ENCODE measurements at places on chromosomes 12 and 14.
A peak's percentile ranks its signal among the peaks of the same experiment; 100 is the strongest.

DNA sequence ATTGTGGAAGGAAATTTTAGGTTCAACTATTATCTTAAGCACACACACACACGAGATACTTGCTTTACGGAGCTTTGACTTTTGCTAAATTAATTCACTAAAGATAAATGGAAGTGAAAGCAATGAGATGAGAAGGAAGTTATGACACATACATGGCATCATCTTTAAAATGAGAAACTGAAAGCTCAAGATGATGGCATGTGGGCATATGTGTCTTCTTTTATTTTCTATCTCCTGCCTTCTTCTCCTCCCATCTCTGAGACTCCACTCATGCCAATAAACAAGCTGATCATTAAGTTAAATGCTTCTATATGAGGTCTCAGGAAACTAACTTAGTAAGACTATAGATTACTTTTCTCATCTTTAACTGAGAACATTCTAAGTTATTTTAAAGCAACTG lies 216.7 kb downstream of the MED13L start:
- no peak for DNase-seq

GRCh38 chr14:79279645-79280597 lies 931.4 kb downstream of the DIO2 start:
- no peak for DNase-seq

DNA sequence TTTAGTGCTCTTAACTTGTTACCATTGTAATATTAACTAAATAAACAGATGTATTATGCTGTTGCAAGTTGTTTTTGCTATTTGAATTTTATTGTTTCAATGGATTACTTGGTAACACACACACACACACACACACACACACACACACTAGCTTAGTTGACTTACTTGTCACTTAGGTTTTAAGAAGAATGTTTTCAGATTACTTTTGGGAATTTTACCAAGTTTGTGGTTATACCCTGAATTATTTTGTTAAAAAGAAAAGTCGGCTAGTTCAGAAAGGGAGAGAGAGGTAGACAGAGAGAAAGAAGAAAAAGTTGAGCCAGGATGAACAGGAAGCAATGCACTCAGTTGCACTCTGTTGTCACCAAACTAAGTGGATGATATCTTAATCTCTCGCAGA lies 5.3 kb downstream of the SSTR1 start:
- no peak for DNase-seq

DNA sequence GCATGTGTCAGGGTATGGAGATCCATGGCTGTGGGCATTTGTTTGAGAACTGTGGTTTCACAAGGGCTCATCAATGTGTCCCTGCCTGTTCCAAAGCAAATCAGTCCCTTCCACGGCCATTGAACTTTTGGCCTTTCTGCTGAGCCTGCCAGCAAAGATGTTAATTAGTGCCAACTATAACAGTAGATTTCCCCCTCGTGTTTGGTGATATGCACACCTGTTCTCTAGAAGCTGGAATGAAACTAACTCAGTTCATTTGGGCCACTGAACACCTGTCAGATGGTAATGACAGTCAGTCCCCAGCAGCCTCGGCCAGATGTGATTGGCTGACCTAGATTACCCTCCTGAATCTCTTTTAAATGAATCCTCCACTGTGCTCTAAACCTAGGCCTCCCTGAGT lies 43.2 kb downstream of the IRAK3 start:
- no peak for DNase-seq

GRCh38 chr12:19915392-19916195 lies 452.7 kb upstream of the PDE3A start:
- no peak for DNase-seq

GRCh38 chr12:90199006-90199405 lies 490.4 kb upstream of the ATP2B1 start:
- DNase-seq = no peak

- no peak for DNase-seq
Observed at GRCh38 chr12:92020983-92021665, 124.5 kb downstream of the BTG1 start.

DNA sequence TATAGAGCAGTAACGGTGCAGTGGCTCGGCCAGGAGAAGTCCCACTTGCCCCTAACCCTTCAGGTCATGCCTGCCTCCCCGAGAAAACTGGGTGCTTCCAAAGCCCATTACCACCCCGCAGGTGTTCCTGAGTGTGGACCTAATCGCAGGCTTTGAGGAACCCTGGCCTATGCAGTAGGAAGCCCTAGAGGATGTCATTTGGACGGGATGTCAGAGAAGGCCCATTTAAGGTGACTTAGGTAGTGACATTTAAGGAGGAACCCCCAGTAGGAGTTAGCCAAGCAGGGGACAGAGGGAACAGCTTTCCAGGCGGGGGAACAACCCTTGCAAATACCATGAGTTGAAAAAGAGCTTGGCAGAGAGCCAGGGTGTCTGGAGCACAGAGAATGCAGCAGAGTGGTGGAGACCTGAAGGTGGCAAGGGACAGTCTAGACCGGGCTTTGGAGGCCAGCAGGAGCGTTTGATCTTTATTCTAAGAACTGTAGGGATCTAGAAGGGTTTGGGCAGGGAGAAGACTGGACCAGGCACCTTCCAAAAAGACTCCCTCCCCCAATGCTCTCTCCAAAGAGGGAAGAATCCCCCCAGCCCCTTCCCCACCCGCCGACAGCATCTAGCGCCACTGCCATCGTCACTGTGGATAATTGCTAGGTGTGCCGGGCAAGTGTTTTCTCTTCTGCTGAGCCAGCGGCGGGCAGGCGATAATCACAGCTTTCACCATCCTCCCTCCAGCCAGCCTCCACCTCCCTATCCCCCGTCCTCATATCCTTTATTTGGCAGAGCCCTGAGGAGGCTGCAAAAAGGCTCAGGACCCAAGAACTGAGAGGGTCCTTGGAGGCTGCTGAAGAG lies 33.3 kb upstream of the BEGAIN start:
- DNase-seq = no peak

DNA sequence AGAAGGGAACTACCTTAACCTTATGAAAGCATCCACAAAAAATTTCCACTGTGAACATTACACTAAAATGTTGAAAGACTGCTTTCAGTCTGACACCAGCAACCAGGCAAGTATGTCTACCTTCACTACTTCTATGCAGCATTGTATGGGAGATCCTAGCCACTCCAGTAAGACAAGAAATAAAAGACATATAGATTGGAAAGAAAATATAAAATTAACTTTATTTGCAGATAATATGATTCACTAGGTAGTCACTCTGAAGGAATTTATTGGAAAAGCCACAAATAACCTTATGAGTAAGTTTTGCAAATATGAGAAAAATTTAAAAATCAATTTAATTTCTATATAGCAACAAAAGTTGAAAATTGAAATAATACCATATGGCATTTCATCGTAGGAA lies 172.0 kb downstream of the RERGL start:
- DNase-seq = peak; percentile 41

GRCh38 chr14:69997849-69998248 lies 118.6 kb downstream of the SMOC1 start:
- no peak for DNase-seq

DNA sequence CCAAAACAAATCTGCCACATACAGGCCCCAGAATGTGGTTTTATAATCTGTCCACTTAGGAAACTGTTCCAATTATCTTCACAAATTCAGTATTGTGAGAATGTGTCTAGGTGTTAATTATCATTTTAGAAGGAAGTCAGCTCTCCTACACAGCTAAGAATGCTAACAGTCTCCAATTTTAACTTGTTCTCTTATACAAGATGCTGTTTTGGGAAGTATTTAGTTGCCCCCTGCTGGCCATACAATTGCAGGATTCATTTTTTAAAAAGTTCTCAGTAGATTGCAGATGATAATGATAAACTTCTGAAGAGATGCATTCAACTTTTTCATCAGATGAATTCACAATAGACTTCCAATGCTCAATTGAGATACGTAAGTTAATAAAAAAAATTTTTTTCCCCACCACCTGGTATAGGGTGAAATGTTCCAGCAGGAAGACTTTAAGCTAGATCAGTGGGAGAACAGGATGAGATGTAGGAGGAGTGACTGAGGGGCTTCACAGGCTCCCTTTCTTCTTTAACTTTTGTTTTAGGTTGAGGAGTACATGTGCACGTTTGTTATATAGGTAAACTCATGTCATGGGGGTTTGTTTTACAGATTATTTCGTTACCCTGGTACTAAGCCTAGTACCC lies 27.3 kb upstream of the OSBPL8 start:
- DNase-seq = no peak

GRCh38 chr14:77485901-77486678 lies 12.5 kb downstream of the ISM2 start:
- DNase-seq = peak; percentile 18

GRCh38 chr14:89574420-89574819 lies 157.4 kb upstream of the FOXN3 start:
- DNase-seq = no peak

GRCh38 chr14:73241481-73242165 lies 4.3 kb downstream of the PAPLN start:
- DNase-seq = no peak

DNA sequence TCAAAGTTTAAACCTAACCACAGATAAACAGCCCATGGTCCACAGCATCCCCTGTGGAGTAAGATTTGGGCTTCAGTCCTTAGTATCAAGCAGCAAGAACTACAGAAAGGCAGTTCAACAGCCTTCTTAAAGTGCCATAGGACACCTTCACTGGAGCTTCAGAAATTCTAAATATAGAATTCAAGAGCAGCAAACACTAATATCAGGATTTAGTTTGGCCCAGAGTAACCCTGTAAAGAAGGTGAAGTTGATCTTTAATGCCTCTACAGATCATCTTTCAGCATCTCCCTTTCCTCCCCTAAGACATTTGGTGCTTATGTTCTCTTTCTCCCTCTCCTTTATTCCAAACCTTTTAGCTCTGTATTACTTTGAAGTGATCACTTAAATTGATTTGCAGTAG lies 59.5 kb upstream of the ARHGAP5 start:
- no peak for DNase-seq

- no peak for DNase-seq
Observed at GRCh38 chr14:99664937-99665273, 19.2 kb upstream of the CYP46A1 start.

GRCh38 chr14:44771496-44771895 lies 190.3 kb downstream of the KLHL28 start:
- no peak for DNase-seq

- no peak for DNase-seq
Observed at GRCh38 chr12:15171012-15171655, 50.1 kb downstream of the RERG start.

GRCh38 chr12:40615590-40615989 lies 76.6 kb upstream of the CNTN1 start:
- no peak for DNase-seq

DNA sequence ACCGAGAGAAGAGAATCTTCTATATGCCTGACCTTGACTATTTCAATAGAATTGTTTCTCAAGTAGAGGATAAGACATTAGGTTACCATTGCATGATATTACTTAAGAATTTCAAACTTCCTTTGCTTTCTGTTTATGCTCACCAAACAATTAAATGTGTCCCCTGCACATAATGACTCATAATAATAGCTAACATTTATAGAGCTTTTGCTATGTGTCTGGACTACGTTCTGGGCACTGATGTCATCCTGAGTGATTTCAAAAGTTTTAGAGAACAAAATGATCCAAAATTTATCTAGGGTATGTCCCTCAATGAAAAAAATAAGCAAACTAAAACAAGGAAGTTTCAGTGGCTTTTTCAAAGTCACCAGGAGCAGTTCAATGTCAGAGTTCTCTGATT lies 38.8 kb downstream of the SLC15A5 start:
- no peak for DNase-seq

GRCh38 chr12:18171571-18171970 lies 81.6 kb upstream of the RERGL start:
- peak; percentile 63 for DNase-seq

- no peak for DNase-seq
Observed at GRCh38 chr14:34324363-34324795, 137.7 kb downstream of the SPTSSA start.

GRCh38 chr12:52082026-52082668 lies 2.6 kb downstream of the SMIM41 start:
- no peak for DNase-seq

GRCh38 chr14:35257809-35258208 lies 34.4 kb upstream of the PSMA6 start:
- DNase-seq = peak; percentile 16

DNA sequence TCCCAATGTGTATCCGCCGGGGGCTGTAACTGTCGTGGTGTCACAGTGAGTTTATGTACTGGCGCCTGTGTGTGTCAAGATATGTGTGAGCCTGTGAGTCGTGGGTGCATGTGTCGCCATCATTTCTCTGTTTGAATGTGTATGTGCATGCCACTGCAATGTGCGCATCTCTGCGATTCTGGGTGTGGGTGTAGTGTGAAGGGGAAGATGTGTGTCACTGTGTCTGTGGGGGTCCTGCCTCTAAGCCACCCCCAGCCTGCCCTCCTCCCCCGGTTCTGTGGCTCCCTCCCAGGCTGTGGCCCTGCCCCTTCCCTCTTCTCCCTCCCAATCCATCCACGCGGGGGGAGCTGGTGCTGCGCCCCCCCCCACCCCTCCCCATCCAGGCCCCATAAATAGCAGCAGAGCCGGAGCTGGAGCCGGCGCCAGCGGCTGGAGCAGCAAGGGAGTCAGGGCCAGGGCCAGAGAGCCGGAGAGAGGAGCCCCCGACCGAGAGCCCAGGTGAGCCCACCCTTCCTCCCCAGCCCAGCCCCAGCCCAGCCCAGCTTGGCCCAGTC lies at the start of gene CPNE6:
CPNE6 (plus strand) TSS at position 419 of the 554 bp plus-strand sequence. CDS start 1,375 bp downstream, outside the sequence.
- DNase-seq = no peak
